Mucosa of gallbladder (tissue), 1 donor: ENCODE measurements at places on chromosomes 2 and 18.

- DNase-seq = no peak
Measured at GRCh38 chr2:71467180-71467815, 13.9 kb downstream of the DYSF start.

DNA sequence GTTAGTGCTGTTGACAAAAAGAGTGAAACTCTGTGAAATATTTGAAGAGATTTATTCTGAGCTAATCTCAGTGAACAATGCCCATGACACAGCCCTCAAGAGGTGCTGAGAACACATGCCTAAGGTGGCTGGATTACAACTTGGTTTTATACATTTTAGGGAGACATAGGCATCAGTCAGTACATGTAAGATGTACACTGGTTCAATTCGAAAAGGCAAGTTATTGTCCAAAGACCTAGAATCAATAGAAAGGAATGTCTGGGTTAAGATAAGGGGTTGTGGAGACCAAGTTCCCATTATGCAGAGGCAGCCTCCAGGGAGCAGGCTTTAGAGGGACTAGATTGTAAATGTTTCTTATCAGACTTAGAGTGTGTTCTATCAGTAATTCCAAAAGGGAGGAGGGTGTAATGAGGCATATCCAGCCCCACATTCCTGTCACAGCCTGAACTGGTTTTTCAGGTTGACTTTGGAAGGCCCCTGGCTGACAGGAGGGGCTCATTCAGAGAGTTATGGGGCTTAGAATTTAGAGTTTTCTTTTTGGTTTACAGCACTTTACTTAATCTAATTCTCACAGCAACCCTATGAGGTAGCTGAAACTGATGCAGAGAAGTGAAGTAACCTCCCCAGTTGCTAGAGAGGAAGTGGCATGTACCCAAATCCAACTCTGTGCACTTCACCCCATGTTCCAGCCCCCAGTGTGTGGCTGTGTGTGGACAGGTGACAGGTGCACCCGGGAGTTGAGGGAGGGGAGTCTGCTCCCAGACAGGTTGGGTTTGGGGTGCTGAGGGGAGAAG lies 28.3 kb upstream of the ASAP2 start:
- DNase-seq = no peak

GRCh38 chr18:59456657-59457056 lies 97.6 kb upstream of the LMAN1 start:
- DNase-seq = no peak

GRCh38 chr18:23779696-23780303 lies 90.5 kb downstream of the LAMA3 start:
- DNase-seq = peak; percentile 14

- DNase-seq = no peak
Measured at GRCh38 chr2:220006152-220006621, 378.8 kb downstream of the SLC4A3 start.

DNA sequence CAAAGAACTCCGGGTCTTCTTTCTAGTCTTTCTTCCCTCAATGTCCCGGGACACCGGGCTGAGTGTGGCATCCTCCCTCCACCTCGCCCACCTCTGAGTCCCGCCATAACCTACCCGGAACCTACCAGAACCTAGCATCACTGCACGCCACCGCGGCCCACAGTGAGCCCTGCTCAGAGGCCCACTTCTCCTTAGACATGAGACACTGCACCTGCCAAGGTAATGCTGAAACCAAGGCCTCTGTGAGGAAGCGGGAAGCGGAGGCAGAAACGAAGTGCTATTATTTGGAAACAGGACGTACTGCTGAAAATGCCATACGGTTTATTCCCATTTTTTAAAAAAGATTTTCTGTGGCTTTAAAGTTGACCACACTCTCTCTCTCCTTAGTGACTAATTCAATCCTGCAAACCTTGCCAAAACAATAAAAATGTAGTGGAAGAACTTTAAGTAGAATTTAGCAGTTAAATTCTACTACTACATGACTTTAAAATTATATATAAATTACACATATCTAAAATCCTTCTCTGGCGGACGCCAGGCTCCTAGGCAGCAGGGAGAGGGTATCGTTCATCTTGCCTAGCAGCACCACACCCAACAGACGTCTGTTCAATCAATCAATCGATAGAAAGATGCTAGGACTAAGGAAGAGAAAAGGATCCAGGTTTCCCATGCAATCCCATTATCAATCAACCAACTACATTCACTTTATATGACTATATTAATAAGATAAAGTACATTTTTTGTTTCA lies 82.0 kb downstream of the ZNF516 start:
- no peak for DNase-seq

DNA sequence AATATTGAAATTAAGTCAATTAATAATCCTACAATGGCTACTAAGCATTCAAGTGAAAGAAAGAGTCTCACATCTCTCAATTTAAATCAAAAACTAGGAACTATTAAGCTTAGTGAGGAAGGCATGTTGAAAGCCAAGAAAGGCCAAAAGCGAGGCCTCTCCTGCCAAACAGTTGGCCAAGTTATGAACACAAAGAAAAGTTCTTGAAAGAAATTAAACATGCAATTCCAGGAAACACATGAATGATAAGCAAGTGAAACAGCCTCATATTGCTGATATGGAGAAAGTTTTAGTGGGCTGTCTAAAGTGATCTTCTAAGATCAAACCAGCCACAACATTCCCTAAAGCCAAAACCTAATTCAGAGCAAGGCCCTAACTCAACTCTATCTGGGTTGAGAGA lies 11.8 kb downstream of the RDH14 start:
- DNase-seq = no peak

GRCh38 chr18:63603772-63604171 lies 16.6 kb downstream of the SERPINB13 start:
- no peak for DNase-seq

DNA sequence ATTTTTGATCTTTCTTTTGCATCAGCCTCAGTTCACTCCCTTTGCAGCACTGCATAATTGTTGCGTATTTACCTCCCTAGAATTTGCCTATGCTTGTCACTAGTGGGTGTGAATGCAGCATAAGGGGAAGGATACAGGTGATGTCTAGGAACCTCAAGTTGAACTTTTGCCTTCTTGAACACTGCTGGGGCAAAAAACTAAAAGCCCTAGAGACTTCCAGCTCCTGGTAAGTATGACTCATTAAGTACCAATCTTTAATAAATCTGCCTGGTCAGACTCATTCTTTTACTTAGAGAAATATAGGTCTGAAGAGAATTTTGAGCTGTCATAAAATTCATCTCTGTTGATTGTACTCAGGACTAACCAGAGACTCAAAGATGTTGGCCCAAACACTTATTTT lies 547.3 kb upstream of the FANCL start:
- DNase-seq = no peak

DNA sequence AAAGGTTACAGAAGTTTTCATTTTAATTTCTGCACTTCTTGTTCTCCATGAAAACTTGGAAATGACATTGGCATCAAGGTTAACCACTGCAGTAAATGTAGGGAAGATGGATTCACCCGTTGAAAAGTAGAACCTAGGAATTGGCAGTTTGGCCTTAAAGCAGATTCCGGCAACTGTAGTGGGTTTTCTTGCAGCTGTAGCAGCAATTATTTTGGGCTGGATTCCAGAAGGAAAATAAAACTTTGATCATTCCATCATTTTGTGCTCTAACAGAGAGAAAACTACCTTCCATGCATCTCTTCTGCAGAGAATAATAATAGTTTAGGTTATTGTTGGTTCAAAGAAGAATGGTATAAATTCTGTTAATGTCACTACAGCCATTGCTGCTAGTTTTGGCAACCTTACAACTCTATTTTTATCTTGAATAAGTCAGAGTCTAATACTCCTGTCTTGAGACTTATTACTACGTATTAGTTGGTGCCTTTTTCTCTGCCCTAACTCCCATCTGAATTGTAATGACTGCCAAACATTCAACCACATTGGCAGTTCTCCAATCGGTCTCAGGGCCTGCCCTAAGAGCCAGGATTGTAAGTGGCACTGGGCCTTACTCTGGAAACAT lies 178.1 kb upstream of the PIEZO2 start:
- DNase-seq = no peak

DNA sequence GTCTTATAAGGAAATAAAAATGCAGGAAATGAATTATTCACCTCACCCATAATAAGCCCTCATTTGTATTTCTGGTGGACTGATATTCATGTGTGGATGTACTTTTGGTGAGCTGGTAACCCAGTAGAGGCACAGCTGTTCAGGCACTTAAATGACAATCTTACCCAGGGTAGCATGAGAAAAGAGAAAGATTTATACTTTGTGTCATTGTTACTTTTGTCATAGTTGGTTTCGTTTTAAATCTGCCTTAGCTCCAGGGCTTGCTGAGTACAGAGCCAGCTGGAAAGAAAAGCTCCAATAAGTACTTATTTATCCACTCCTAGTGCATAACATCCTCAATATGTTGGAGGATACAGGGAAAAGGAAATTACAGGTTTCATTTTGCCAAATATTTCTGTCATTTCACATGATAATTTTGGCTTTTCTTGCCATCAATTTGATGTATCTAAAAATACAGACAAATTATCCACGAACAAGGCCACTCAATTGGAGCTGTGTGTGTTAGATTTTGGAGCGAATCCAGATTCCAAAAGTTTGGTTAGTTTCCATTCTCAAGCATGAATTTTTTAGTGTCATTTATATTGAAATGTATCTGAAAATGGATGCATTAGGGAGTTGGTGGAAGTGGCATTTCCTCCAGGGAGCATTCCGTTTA lies 1276.1 kb upstream of the FAM98A start:
- no peak for DNase-seq

- no peak for DNase-seq
Measured at GRCh38 chr2:221310730-221311129, 261.4 kb downstream of the EPHA4 start.

- DNase-seq = no peak
Measured at GRCh38 chr2:162795312-162795711, 43.3 kb downstream of the KCNH7 start.
